Activated CD8-positive, alpha-beta memory T cell treated with anti-CD3 and anti-CD28 coated beads, Interleukin-2, amount 10 ng/mL, durations not matched to agents 7 days and 5 days (primary cell): ENCODE measurements at places on chromosomes 2 and 18. TPM values are rescaled to one million over a fixed set of nuclear protein-coding genes. Genes with fewer than 3 reads are reported as not detected.

Gene CAPN14
- 0.26 TPM for total RNA-seq

Gene NFATC1
- 25.7 TPM for total RNA-seq

Gene UCN
- 2.6 TPM for total RNA-seq

Gene MSTN
- not detected for total RNA-seq

Gene MGAT4A
- 72.0 TPM for total RNA-seq

Gene SKA1
- total RNA-seq: 45.6 TPM

Gene MTHFD2
- total RNA-seq: 293 TPM

Gene DCC
- total RNA-seq: not detected

Gene MAP3K19
- not detected for total RNA-seq

Gene OTOS
- not detected for total RNA-seq

Gene AKAIN1
- total RNA-seq: not detected

Gene RRM2
- total RNA-seq: 648 TPM

Gene CDKL4
- 1.1 TPM for total RNA-seq

Gene CYP27C1
- total RNA-seq: not detected

Gene FBXO48
- total RNA-seq: 3.4 TPM

Gene PTH2R
- not detected for total RNA-seq

Gene TSN
- 46.6 TPM for total RNA-seq

Gene SLC16A14
- 0.47 TPM for total RNA-seq

Gene HOXD1
- not detected for total RNA-seq

Gene RAB6C
- 0.18 TPM for total RNA-seq

Gene RNPEPL1
- 152 TPM for total RNA-seq

Gene CCDC121
- 0.98 TPM for total RNA-seq

Gene BIRC6
- 99.5 TPM for total RNA-seq

Gene HAAO
- 0.56 TPM for total RNA-seq

Gene ST8SIA5
- total RNA-seq: not detected

Gene TGIF1
- total RNA-seq: 9.7 TPM

Gene MOGAT1
- total RNA-seq: not detected

Gene IAH1
- 71.3 TPM for total RNA-seq

Gene MEX3C
- 48.4 TPM for total RNA-seq

Gene LYG1
- 0.98 TPM for total RNA-seq

Gene PROM2
- 0.82 TPM for total RNA-seq

Gene GKN2
- total RNA-seq: not detected

Gene GAREM2
- total RNA-seq: 2.5 TPM

Gene TM4SF20
- total RNA-seq: not detected

Gene KIF3C
- 12.4 TPM for total RNA-seq

Gene CCDC102B
- 2.1 TPM for total RNA-seq

Gene LIPG
- 0.16 TPM for total RNA-seq

Gene SNTG2
- total RNA-seq: 0.37 TPM

Gene CFC1
- total RNA-seq: not detected

Gene LHCGR
- not detected for total RNA-seq

Gene LRRTM1
- not detected for total RNA-seq

Gene TRPM8
- total RNA-seq: not detected

Gene RAB27B
- 0.66 TPM for total RNA-seq

Gene ABCG5
- total RNA-seq: not detected

Gene ASPRV1
- total RNA-seq: 1.8 TPM

Gene REG1A
- total RNA-seq: not detected

Gene CAPN13
- not detected for total RNA-seq

Gene CYRIA
- 0.77 TPM for total RNA-seq

Gene FAM117B
- 3.8 TPM for total RNA-seq

Gene IL18R1
- total RNA-seq: 25.9 TPM

Gene IL37
- not detected for total RNA-seq

Gene LIMS2
- total RNA-seq: 4.5 TPM

Gene NYAP2
- not detected for total RNA-seq

Gene CXCR1
- 0.54 TPM for total RNA-seq
